ENCODE measurements at places on chromosomes 3 and 15. TPM values are rescaled to one million over a fixed set of nuclear protein-coding genes. Genes with fewer than 3 reads are reported as not detected.

The ZNF80 gene
- total RNA-seq, result not detected

The STRA6 gene
- 0.26 TPM for total RNA-seq

The GRK7 gene
- not detected for total RNA-seq

The TMEM45A gene
- total RNA-seq, result 6.5 TPM

The TMEM212 gene
- not detected for total RNA-seq
